SJSA1 (cell line): ENCODE measurements at places on chromosomes 13 and 19.

DNA sequence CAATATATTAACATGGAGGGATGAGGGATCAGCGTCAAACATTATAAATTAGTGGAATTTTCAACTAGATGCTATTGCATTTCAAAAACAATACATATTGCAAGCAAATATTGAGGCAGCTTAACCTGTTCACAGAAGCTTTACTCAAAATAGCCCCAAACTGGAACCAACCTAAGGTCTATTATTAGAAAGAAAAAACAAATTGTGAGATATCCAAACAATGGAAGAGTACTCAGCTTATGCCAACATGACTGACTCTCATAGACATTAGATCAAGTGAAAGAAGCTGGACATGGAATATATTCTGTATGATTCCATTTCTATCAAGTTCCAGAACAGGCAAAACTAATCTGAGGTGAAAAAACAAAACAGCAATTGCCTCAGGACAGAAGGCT, 27.6 kb upstream of the NEK3 start:
- DNase-seq = no peak

DNA sequence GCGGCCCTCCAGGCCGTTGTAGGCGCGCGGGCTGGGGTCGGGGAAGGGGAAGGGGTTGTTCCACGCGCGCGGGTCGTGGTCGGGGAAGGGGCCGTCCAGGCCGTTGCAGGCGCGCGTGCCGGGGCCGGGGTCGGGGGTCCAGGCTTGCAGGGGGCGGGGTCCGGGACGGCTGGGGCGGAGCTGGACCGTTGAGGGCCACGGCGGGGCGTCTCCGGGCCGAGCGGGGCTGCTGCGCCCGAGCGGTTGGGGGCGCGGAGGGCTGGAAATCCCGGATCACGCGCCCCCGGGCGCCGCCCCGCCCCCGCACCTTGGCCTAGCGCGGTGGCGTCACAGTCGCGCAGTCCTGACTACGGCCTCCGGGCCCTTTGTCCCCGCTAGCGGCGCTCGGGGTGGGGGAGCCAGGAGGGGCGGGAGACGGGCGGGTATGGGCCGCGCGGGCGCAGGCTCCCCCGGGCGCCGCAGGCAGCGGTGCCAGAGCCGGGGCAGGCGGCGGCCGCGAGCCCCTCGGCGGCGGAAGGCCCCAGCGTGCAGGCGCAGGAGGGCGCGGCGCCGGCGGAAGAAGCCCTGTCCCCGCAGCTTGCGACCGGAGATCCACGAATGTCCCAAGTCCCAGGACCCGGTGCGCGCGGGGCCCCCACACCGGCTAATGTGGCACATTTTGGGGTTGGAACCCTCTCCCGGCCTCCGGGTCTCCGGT, 665 bp downstream of the GPX4 start:
- DNase-seq = peak; percentile 60

GRCh38 chr19:47723581-47723940, 10.3 kb downstream of the EHD2 start:
- no peak for DNase-seq

GRCh38 chr13:108408672-108409071, 139.2 kb downstream of the TNFSF13B start:
- DNase-seq = no peak

DNA sequence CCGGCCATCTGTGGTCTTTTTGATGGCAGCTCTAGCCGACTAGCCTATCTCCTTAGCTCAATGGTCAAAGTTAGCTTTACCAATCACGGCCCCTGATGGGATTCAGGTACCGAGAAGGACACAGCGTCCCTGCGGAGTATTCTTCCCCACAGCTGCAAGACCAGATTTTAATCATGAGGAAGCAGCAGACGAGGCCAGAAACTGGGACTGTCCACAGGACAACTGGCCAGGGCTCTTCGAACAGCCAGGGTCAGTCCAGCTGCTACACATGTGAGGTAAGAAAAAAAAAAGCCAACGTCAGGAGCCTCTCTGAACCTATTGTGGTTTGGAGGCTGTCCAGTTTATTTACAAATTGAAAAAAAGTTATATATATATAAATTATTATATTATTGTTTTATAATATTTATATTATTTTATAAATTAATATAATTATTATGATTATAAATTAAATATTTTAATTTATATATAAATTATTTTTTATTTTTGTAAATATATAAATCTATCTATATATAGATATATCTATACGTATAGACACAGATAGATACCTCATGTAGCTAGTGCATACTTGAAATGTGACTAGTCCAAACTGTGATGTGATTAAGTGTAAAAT, 10.8 kb downstream of the RINL start:
- DNase-seq = no peak

- DNase-seq = no peak
Observed at GRCh38 chr13:33659466-33659865, 158.5 kb upstream of the RFC3 start.

DNA sequence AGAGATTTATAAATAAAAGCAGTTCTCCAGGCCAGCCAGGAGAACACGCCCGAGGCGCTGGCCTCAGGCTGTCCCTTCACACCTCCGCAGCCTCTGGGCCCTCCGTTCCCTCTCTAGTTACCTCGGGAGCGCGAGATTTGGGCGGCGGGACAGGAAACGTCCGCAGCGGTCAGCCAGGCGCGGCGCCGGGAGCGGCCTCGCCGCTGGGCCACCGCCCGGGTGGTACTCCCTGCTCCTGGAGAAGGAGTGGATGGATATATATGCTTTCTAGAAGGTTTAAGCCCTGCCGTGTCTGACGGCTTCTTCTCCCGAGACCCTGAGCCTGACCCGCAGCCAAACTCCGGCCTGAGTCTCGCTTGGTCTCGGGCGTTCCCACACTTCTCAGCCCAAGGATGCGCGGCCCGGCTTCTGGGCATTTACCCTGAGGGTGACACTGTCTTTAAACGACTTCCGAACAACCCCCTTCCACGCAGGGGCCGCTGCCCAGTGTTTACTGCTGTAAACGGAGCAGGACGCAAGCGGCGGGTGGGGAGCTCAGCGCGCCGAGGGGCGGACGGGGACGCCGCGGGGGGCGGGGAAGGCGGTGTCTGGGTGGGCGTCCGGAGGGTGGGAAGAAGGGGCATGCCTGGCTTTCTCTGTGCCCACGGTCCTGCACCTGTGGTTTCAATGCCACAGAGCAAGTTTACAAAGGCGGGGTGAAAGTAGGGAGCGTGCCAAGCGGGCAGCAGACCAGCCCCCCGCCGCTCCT, 2.0 kb upstream of the ZIC2 start:
- DNase-seq = no peak

- no peak for DNase-seq
Observed at GRCh38 chr19:18738961-18739690, 52.0 kb downstream of the COMP start.
